Osteoblast (primary cell): ENCODE measurements at places on chromosomes 12 and 14.

GRCh38 chr12:93804392-93805179 lies 127.4 kb downstream of the CRADD start:
- DNase-seq, result no peak

DNA sequence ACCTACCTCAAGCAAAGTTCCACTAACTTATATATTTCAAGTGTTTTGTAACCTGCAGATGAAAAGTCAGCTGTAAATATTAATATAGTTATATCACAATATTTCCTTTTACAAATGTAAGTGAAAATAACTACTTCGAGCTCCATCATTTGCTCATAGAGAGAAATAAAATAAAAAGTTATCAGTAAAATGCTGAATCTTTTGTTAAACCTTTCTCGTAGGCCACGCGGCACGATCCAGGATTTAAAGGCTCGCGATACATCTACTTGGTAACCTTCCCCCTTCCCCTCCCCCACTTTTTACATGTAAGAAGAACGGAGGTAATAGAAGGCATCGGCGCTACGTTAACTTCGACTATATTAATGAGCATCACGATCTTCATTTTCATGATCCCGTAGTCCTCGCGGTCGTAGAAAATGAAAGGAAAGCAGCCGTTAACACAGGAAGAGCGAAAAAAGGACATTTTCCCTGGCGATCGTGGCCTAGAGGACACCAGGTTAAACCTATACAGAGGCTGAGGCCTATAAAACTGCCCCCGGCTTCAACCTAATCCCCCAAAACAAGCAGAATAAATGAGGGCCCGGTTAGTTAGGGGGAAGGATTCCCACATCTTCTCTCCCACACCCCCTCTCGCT lies 508 bp downstream of the HNRNPC start:
- DNase-seq, result no peak

GRCh38 chr14:86613126-86613525 lies 1083.2 kb downstream of the FLRT2 start:
- no peak for DNase-seq

- no peak for DNase-seq
Measured at GRCh38 chr12:92495108-92495507, 207.7 kb upstream of the PLEKHG7 start.

GRCh38 chr12:132606466-132606865 lies 3.9 kb downstream of the LRCOL1 start:
- no peak for DNase-seq

GRCh38 chr12:131473741-131474709 lies 236.9 kb upstream of the SFSWAP start:
- no peak for DNase-seq
